Memory B cell (primary cell): ENCODE measurements at places on chromosomes 5 and 9.

GRCh38 chr5:9513827-9514226 is 32.0 kb downstream of the SEMA5A start:
- DNase-seq, result no peak

DNA sequence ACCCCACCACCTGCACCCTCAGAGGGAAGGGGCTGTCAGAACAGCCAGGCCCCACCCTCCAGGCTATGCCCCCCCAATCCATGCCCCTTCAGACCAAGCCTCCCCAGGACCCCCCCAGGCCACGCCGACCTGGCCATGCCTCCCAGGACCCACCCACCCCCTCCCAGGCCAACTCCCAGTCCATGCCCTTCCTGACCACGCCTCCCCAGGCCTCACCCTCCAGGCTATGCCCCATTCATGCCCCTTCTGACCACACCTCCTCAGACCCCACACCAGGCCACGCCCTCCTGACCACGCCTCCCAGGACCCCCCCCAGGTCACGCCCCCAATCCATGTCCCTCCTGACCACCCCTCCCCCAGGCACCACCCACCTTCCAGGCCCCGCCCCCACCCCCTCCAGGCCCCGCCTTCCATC is 27.6 kb downstream of the TPPP start:
- no peak for DNase-seq

GRCh38 chr9:138048184-138048583 is 170.6 kb downstream of the CACNA1B start:
- DNase-seq, result no peak

DNA sequence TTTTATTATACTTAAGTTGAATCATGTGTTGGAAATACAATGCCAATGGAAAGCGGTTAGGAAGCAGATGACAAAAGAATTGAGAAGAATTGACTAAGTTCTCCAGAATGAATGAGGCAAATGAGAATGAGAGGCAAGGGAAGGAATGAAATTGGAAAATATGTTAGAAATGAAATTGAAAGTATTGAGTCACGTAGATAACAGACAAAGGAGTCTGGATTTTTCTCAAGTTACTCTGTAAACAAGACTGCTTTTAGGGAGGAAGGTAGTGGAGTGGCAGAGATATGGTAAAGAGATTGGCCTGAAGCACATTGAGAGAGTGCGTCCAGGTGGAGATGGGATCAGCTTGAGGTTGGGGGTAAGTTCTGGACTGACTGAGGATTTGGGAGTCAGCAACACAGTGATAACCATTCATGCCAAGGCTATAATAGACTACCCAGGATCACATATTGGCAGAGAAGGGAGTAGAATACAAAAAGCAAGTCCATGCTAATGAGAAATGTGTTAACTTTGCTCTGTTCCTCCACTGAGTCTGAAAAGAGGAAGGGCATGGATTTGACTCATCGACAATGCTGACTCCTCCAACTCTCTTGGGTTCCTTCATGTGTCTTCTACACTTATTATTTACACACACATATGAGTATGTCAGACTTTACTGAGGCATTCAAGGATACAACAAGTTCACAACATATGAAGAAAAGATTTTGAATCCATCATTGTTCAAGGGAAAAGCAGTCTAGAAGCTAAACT is 814.2 kb upstream of the ZNF608 start:
- no peak for DNase-seq

DNA sequence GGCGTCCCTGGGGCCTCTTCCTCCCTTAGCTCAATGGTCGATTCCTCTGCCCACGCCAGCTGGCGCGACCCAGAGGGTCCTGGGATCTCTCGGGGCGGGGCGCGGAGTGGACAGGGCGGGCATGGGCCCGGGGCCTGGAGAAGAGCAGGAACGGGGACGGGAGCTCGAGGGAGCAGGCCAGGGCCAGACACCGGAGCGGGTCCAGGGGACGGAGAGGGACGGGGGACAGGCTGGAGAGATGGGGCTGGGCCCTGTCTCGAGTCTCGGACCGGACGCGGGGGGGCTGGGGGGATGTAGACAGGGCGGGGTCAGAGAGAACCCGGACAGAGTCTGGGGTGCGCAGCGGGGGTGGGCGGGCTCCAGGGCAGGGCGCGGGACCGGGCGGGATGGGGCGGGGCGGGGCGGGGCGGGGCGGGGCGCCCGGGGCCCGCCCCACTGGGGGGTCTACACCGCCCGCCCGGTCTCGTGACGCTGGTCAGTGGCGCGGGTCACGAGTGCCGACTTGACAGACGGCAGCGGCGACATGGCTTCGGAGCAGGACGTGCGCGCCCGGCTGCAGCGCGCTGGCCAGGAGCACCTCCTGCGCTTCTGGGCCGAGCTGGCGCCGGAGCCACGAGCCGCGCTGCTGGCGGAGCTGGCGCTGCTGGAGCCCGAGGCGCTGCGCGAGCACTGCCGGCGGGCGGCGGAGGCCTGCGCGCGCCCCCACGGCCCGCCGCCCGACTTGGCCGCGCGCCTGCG is at the start of gene UAP1L1:
TSS of gene UAP1L1 (plus strand) at position 508 of the 738 bp plus-strand sequence. CDS start at position 524, 16 bp downstream.
- peak; percentile 64 for DNase-seq
